Uterus (tissue), 4 donors: ENCODE measurements at places on chromosomes 3 and 15.
A peak's percentile ranks its signal among the peaks of the same experiment; 100 is the strongest.

- DNase-seq = no peak
Observed at GRCh38 chr15:56811586-56811985, 78.3 kb upstream of the ZNF280D start.

DNA sequence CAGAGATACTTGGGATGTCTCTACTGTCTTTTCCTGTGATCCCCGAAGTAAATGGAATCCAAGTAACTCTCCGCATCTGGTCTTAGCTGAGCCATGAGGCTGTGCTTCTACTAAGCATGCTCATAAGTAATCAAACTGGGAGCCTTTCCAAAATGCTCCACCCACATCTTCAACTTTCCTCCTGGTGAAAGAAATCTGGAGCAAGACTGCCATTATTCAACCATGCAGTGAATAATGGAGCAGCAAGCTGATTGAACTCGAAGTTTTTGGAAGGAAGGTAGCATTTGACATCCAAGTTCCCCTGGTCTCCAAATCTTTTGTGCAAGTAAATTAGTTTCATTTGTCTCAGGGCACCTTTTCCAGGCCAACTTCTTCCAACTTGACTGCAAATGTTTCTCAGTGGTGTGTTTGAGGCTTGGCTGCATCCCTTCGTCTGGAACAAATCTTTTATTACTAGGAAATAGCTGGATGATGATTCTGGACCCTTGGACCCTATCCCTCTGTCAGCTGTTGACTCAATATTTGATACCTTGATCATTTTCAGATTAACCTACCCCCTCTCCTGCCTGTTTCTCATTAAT lies 19.4 kb downstream of the GXYLT2 start:
- DNase-seq = peak; percentile 40

- DNase-seq = no peak
Observed at GRCh38 chr3:186361762-186362536, at the start of gene DGKG. TSS of gene DGKG (minus strand) at chr3:186362234. CDS start at chr3:186320459, 41,775 bp downstream.

GRCh38 chr3:76969996-76970615 lies 69.8 kb upstream of the ROBO2 start:
- DNase-seq = no peak

DNA sequence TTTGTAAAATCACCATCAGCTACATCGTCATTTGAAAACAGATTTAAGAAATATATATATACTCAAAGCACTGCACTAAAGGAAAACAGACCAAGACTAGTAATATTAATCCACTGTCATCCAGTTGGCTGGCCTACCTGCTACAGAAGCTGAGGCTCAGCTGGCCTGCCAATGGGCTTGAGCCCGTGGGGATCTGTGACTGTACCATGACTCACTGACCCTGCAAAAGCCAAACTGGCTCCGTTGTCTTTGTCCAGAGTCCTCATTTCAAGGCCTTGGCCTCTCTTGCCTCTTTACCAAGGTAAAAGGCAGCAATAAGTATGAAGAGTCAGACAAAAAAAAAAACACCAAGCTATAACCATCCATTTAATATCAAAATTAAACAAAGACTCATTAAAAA lies 463.5 kb upstream of the RASGRP1 start:
- DNase-seq = no peak

DNA sequence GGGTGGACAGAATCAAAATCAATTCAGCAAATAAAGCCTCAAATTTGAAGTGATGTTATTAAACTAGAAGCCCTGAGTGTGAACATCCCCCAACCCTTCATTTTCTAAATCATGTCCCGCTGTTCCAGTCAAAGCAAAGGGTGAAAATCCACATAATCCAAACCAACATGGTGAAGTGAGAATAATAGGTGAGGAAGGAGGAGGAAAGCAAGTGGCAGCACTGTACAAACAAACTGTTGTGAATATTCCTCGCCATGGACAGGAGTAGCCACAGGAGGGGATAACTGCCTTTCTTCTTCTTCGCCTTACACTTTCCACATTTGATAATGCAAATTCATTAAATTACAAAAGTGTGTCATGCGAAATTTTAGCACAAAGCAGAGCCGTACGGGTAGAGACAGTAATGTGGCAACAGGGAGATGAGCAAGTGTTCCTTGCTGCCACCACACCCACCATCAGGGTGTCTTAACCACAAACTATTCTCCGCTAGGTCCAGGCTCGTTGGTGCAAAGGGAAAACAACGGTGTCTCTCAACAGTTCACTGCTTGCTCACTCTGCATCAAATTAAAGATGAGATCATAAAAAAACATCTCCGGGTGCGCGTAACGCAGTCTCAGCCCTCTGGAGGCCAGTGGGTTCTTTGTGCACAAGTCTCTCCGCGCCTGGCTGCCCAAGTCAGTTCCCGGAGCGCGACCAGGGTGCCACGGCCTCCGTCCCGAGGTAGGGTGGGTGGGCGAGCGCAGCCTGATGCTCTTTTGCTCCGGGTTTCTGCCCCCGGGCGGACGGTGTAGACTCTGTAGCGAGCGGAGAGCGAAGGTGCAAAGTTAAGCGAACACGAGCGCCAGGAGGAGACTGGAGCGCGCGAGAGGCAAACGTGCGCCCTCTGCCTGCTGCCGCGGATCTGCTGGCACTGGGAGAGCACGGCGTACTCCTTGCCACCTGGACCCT lies 6.7 kb downstream of the EPHA3 start:
- peak; percentile 57 for DNase-seq

GRCh38 chr3:28994161-28994905 lies 286.5 kb upstream of the RBMS3 start:
- no peak for DNase-seq

DNA sequence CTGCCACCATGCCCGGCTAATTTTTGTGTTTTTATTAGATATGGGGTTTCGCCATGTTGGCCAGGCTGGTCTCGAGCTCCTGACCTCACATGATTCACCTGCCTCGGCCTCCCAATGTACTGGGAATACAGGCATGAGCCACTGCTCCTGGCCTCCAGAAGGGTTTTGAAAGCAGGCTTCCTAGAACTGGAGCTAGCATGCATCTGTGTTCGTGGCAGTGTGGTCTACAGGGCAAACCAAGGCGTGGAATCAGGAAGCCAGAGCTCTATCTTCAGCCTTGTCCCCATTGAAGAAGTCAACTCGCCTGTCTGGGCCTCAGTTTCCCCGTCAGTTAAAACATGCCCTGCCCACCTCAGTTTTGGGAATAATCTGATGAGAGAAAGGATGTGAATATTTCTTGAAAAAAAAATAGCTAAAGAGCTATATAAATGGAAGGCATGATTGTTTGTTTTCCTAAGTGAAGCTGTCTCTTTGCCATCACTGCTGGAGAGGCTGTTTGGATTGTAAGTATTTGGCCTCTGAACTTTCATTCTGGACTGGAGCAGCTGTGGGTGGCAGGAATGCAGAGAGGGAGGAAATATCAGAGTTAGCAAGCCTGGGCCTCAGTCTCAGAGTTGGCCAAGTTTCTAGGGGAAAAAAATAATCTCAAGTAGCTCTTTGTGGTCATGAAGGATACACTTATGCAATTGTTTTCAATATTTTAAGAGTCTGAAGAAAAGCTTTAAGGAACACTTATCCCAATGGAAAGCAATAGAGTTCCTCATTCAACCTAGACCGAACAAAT lies 36.5 kb upstream of the UACA start:
- DNase-seq = no peak

DNA sequence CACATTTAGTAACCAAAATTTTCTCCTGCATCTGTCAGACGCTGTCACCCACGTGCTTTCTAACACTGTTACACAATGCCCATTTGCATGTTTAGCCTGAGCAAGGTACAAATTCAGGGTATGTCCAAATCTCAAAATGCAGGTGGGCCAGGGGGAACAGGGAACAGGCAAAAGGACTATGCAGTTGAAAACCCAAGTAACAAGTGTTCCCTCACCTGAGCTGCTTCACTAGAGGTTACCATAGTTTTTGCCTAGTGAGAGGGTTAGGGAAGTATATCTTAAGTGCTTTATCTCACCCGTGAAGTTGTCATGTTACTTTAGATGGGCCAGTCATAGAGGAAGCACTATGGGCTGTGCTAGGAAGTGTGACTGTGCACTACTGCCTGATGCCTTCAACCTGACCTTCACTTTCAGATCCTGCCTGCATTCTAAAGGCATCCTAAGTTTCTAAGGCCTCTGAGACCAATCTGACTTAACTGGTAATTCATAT lies 6.0 kb upstream of the TMEM87A start:
- DNase-seq = no peak

DNA sequence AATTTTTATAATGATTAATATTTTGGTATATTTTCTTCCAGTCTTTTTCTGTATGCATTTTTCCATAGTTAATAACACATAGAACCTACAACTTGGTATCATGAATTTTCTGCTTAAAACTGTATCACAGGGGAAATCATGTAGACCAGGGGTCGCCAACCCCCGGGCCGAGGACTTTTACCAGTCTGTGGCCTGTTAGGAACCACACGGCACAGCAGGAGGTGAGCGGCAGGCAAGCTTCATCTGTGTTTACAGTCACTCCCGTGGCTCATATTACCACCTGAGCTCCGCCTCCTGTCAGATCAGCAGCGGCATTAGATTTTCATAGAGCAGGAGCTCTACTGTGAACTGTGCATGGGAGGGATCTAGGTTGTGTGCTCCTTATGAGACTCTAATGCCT lies 54.7 kb downstream of the RPL22L1 start:
- DNase-seq = no peak

DNA sequence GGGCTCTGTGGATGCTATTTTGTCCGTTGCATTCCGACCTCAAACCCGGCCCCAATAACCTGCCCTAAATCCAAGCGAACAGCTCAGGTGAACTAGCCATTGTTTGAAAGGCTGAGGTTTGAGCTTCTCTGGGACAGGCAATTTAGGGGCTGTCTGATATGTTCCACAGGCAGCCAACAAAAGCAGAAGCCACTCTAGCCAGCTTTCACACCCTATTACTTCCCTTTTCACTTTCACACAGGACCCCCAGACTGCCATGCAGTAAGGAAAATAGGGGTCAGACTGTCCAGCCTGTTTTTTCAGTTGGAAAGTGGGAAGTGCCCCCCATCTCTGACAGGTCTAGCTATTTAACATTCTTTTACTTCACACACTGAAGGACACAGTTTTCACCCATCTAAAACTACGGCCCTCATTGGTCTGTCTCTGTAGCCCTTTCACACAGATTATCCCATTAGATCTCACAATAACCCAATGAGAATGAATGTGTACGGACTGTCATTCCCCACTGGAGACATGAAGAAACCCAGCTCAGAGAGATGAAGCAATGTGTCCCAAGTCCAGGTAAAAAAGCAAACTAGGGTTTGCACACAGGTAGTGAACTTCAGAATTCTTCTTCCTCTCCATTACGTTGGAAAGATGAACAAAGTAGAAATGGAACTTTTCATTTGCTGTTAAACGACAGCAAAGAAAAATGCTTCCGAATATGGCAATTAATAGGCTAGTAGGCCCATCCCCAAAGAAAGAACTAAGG lies 1.9 kb downstream of the CCDC12 start:
- DNase-seq = no peak

DNA sequence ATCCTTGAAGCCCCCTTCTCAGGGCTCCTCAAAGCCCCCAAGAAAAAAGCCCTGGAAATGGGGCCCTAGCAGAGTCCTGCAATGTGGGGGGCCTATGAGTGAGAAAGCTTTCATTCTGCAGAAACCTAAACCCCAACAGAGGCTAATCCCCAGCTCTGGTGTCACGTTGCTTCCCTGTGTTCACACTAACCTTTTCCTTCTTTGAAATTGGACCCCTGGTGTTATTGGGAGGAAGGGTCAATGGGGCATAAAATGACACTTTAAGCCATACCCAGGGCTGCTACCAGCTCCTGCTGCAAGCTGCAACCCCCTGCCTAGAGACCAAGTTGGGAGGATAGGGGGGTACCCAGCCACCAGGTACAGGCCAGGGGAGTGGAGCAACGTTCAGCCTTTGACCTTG lies 2.1 kb downstream of the CYP1A2 start:
- DNase-seq = no peak

- no peak for DNase-seq
Observed at GRCh38 chr3:143326983-143327778, 207.6 kb downstream of the CHST2 start.

GRCh38 chr3:179005213-179005612 lies 66.4 kb downstream of the ZMAT3 start:
- no peak for DNase-seq

GRCh38 chr15:41782371-41783282 lies 8.3 kb downstream of the MAPKBP1 start:
- DNase-seq = no peak
